ENCODE measurements at places on chromosomes 1 and 21.

DNA sequence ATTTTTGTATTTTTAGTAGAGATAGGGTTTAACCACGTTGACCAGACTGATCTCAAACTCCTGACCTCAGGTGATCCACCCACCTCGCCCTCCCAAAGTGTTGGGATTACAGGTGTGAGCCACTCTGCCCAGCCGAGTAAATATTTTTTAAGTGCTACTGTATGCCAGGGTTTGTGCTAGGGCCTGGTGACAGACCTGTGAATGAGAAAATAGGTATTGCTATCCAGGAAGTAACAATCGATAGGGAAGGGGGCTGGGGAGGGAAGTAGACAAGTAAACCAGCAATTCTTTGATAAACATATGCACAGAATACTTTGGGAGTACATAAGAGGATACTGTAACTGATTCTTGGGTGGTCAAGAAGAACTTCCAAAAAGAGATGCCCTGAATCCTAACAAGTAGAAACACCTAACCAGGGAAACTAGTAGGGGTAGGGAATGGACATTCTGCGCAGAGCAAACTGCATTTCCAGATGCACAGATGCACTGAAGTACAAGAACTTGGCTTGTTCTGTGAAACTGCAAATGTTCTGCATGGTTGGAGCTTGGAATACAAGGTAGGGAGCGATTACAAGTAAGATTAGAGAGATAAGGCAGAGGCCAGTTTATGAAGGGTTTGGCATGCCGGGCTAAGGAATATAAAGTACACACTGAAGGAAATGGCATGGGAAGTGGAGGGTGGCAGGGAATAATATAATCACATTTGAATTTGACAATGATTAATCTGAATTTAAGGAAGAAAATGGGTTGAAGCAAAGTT, 19.0 kb upstream of the DOCK7 start:
- no peak for DNase-seq

DNA sequence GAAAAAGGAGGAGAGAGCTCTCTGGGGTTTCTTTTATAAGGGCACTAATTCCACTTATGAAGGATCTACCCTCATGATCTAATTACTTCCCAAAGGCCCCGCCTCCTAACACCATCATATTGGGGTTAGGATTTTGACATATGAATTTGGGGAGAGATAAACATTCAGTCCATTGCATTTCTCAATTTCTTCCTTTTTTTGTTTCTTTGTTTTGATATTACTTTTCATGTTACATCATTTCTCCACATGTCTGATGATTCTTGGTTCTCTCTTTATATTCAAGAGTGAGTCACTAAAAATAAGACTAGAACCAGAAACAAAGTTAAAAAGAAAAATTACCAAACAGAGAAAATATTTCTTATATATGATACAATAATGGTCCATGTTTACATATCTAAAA, 63.2 kb upstream of the DUSP10 start:
- no peak for DNase-seq

DNA sequence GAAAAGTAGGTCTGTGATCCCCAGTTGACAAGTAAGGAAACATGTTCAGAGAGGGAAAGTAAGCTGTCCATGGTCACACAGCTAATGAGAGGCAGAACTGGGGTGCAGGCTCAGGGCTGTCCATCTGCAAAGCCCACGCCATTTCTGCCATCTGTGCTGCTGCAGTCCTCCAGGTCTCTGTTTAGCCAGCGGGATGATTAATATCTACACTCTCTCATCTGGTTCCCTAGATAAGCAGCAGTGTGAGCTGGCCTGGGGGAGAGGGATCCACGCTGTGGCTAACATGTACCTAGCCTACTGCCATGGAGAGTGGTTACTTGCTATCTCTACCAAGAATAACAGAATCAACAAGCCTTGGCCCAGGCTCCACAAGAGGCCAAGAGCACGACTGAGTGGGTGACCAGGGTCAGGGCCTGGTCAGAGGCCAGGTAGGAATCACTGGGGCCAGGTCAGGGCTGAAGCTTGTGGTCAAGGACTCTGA, 75.2 kb downstream of the TRABD2B start:
- no peak for DNase-seq

DNA sequence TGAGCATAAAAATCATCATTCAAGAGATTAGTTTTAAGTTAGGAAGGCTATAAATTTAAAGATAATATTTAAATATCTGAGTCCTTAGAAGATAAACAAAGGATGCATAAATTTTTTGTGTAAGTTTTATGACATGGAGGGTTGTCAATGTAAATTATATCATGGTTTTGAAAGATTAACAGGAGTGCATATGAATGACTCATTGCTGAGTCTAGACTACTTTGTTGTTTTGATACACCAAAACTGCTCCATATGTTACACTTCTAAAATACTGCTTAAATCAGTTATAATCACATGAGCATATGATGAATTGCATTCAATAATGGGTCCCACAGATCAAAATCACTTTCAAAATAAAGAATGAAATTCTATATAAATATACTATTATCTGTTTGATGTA, 312.5 kb downstream of the KCNT2 start:
- no peak for DNase-seq

DNA sequence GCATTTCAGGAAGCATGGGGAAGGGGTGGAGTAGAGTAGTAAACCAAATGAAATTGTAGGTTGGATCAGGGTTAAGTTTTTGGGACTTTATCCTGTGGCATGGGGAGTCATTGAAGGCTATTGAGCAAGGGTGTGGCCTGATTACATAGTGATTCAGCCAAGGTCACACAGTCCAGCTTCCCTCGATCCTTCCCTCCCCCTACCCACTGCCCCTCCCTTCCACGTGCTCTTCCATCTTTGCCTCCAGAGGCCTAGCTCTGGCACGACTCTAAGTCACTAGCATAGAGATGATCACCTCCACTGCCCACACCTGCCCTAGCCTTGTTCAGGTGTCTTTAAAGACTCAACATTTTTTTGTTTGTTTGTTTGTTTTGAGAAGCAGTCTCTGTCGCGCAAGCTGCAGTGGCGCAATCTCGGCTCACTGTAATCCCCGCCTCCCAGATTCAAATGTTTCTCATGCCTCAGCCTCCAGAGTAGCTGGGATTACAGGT, 37.2 kb upstream of the SLC9A1 start:
- DNase-seq = no peak

GRCh38 chr1:43267291-43267805, 2.4 kb upstream of the TMEM125 start:
- no peak for DNase-seq

DNA sequence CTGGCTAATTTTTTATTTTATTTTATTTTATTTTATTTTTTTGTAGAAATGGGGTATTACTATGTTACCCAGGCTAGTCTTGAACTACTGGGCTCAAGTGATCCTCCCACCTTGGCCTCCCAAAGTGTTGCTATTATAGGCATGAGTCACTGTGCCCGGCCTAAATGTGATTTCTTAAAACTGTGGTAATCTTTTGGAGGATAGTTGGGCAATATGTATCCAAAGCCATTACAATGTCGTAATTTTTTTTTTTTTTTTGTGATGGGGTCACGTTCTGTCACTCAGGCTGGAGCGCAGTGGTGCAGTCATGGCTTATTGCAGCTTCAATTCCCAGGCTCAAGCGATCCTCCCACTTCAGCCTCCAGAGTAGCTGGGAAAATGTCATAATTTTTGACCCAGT, 14.2 kb downstream of the ETV3L start:
- DNase-seq = no peak

DNA sequence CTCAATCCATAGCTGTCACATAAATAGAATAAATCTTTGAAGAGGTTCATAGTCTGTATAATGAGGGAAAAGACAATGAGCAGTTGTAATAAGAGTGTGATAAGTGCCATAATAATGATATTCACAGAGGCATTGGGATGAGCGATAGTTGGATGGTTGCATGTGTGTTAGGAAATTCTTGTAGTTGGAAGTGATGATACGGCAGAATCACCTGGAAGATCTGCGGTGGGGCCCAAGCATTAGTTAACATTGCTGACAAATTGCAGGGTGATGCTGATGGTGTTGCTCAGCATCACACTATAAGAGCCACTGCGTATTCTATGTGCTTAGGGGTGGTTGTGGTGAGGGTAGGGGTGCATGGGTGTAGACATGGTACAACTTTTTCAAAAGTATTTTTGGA, 41.1 kb downstream of the ADGRL2 start:
- no peak for DNase-seq

DNA sequence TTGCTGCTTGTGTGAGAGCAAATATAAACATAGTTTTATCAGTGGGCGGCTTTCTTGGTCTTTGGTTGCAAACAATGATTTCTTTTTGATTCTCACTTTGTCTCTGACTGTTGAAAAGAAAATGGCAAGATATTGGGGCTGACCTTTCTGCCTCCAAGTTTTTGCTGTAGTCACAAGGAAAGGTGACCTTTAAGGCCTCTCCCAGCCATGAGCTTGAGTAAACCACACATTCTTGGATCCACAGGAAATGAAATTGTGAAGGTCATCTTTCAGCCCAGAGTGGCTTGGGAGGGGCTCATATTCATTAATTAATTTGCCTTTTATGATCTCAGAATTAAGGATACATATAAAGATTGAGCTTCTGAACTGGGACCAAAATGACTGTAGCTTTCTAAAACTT, 241.6 kb downstream of the BACH1 start:
- DNase-seq = no peak

DNA sequence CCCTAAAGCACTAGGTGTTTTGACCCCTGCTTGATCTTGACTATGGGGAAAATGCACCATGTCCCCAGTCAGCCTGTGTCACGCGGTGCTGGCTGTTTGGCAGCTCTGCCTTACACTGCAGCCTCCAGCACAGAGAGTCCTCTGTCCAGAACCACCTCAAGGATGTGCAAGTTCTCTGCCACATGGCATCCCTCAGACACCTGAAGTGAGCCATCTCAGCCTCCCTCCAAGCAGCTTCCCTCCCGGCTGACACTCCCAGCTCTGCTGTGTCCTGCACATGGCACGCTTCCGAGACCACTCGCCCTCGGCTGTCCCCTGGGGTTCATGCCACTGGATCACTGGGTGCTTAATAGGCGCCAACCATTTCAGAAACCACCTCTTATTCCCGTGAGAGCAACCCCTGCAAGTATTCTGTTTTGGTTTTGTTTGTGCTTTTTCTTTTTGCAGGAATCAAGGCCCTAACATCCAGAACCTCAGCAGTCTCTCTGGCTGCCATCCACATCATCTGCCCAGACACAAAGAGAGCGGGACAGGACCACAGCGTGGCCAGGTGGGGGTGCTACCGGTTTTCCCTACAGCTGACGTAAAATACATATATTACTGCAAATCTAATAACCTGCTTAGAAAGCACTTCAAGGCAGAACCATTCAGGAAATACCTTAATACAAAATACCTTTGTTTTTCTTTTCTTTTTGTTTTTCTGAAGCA, 45.7 kb downstream of the CAPZB start:
- no peak for DNase-seq

- no peak for DNase-seq
These were observed 15.9 kb upstream of the GALNT2 start for GRCh38 chr1:230050973-230051735.

DNA sequence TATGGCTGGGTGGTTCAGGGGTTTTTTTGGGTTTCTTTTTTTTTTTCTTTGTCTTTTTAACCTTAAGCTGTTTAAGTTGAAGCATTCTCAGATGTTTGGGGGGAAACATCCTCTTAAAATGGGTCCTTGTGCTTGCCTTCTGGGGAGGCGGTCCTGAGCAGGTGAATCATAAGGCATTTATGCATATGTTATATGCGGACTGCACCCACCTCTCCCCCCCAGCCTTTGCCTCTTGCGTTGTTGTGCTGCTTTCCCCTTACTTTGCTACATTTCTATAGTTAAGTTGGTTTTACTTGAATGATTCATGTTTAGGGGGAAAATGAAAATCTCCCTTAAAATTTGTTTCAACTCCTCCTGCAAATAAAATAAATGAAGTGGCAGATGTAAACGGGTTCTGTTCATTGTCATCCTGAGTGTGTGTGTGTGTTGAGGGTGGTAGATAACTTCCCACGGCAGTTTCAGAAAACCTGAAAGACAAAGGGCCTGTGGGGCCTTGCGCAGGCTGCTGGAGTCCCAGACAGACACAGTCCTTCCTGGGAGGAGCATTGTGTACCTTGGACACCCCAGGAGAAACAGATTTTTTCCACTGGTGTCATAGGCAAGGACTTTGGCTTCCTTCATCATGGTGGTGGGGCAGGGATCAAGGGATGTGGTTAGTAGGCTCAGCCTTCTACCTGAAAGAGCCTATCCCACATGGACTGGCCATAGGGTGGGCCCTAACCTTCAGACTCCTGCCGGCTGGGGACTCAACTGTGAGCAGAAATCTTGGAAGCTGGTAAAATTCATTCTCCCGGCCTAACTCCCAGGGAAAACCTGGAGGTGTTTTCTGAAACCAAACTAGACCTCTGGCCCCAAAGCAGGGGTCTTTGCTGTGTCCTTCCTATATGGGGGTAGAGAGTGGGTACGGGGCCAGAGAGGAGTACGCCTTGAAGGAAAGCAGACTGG, 926 bp upstream of the SH3D21 start:
- DNase-seq = no peak

- DNase-seq = no peak
These were observed 29.3 kb downstream of the GABPA start for GRCh38 chr21:25764065-25764464.

- no peak for DNase-seq
These were observed 58.3 kb upstream of the LYST start for GRCh38 chr1:235925016-235925415.

GRCh38 chr21:36478941-36479340, 981 bp downstream of the CLDN14 start:
- no peak for DNase-seq

All from NCI-H526 treated with DMSO at 0.1 percent for 48 hours (cell line).